NCI-H510A treated with DMSO at 0.1 percent for 48 hours (cell line): ENCODE measurements at places on chromosomes 12 and 14.

- DNase-seq = no peak
Measured at GRCh38 chr12:119157978-119158377, 20.8 kb upstream of the HSPB8 start.

GRCh38 chr14:93905623-93906022 is 21.5 kb upstream of the FAM181A start:
- no peak for DNase-seq

GRCh38 chr14:61472801-61473376 is 151.5 kb downstream of the PRKCH start:
- no peak for DNase-seq

DNA sequence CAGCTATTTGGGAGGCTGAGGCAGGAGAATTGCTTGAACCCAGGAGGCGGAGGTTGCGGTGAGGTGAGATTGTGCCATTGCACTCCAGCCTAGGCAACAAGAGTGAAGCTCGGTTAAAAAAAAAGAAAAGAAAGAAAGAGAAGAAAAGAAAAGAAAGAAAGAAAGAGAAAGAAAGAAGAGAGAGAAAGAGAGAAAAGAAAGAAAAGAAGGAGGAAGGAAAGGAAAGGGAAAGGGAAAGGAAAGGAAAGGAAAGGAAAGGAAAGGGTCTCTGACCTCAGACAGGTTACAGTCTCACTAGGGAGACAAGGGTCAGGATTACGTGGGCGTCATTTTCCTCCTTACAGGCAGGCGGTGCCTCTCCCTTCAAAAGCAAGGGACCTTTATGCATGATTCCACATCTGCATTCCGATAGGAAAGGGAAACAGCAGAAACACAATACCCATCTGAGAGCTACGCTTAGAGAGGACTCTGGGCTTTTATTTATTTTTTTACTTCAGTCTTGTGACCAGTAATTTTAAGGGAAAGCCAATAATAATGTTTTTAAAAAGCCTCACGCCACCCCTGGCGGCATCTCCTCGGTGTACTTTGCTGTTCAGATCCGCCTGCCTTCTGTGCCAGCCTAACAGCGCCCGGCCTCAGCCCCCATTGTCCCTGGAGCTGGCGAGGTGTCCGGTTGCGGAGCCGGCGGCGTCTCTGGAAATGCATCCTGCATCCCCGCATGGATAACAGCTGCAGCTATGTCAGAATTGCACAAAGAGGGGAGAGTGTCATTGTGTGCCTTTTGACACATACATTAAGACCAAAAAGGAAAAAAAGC is 945 bp upstream of the HIP1R start:
- peak; percentile 86 for DNase-seq

GRCh38 chr12:14283489-14284144 is 81.9 kb upstream of the ATF7IP start:
- DNase-seq = peak; percentile 87

DNA sequence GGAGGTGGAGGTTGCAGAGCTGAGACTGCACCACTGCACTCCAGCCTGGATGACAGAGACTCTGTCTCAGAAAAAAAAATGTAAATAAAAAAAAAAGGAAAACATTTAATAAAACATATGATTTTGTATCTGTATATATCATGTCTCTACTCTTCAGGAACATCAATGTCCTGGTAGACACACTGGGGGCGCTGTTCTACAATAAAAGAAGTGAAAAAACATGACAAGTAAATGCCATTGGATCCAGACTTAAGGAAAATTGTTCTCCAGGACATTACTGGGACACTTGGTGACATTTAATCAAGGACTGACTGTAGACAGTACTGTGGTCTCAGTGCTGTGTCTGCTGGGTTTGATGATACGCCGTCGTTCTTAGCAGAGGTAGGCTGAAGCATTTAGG is 15.5 kb upstream of the KLC1 start:
- DNase-seq = no peak
